ENCODE measurements at places on chromosomes 11 and 22.

DNA sequence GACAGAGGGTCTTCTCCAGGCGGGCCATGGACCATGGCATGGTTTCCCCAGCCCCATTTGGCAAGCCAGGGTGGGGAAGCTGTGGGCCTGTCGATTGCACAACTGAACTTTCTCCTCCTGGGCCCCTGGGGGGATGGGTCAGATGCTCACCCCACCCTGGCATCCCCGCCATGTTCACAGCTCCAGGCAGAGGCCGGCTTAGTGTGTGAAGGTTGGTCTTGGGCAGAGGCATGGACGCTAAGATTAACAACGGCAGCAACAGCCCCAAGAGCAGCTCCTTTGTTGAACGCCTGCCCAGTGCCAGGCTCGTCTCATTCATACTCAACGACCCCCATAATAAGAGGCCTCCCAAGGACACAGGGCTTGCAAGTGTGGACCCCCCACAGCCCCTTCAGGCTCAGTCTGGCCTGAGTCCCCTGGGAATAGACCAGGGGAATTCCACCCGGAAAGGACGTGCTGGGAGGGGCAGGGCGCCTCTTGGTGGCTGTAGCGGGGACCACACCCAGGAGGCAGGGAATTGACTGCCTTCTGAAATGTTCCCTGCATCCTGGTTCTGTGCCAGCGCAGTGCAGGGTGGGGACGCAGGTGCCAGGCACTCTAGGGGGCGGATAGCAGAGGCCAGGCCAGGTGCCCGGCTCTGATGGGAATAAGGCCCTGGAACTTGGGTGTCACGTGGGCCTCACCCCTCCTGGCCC is 8.3 kb downstream of the TSPO start:
- DNase-seq, result no peak

DNA sequence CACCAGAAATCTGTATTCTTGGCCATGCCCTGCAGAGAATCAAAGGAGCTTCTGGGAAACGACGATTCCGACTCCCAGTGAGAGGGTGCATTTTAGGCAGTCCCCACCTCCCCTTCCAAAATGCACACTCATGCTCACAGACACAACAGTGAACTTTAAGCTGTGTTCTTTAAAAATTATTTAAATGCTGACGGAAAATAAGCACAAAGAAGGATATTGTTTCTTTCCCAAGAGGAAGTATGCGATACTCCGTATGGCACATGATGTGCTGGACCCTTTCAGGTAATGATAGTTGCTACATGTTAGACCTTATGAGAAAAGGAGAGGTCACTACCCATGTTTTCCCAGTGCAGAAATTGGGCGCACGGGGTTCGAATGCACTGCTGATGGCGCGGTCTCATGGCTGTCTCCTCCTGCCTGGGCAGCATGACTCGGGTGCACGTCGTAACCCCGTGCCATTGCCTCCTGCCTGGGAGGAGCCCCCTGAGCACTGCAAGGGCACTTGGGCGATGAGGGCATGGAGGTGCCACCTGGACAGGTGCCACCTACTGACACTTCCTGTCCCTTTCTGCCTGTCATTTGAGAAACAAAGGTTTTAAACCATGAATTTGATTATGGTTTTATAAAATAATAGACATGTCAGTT is 63.9 kb upstream of the CTTN start:
- no peak for DNase-seq

GRCh38 chr22:24284747-24285203 is 14.1 kb downstream of the SPECC1L start:
- DNase-seq, result no peak

DNA sequence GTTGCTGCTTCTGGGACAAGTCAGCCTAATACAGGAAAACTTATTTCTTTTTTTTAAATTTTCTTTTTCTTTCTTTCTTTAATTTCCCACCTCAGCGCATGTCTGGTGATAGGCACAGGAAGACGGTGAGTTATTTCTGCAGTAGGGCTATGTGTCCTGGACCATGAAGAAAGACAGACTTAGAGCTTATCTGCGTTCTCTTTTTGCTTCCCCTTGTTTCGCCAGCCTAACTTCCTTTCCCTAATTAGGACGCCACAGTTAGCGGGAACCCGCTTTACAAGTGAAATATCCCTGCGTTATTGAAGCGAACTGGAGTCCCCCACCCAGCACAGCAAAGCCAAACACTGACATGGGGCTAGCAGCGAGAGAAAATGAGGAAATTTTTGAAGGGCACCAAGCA is 8.6 kb downstream of the OR6M1 start:
- DNase-seq, result no peak

DNA sequence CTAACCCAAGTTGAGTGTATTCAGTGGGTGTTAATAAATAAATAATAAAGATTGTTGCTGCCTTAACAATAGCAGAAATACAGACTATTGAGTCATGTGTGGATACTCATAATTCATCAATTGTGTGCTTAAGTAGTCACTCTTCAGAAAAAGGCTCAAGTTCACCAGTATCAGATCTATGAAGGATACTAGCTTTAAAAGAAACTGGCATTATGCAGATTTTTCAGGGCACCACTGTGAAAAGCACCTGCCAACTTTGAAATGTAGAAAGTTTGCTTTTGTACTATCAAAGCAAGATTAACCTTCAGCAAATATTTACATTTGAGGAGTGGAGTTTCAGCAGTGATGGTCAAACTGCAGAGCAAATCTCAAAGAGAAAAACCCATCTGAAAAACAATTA is 20.1 kb upstream of the SYTL2 start:
- DNase-seq, result no peak

DNA sequence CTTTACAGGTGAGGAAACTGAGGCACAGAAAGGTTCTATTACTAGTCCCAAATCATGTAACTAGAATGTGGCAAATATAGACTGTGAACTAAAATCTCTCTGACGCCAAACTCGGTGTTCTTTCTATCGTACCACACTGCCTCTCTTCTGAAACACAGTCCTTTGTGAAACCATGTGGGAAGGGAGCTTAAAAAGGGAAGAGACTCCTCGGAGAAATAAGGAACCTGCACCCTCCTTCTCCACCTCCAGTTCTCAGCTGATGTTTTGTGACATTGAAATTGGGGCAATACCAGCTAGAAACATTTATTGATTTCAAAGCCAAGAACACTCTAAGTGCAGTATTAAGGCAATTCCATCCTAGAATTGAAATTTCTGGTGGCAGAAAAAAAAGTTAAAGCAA is 76.4 kb upstream of the DRD2 start:
- no peak for DNase-seq

Measured in GM19239 (cell line).